Thymus (tissue), 14 donors: ENCODE measurements at places on chromosomes 2 and 18. TPM values are rescaled to one million over a fixed set of nuclear protein-coding genes. Genes with fewer than 3 reads are reported as not detected.

- no peak for DNase-seq
Observed at GRCh38 chr18:23369266-23369665, 83.8 kb upstream of the RIOK3 start.

GRCh38 chr2:36486521-36487044, 111.4 kb downstream of the FEZ2 start:
- no peak for DNase-seq

DNA sequence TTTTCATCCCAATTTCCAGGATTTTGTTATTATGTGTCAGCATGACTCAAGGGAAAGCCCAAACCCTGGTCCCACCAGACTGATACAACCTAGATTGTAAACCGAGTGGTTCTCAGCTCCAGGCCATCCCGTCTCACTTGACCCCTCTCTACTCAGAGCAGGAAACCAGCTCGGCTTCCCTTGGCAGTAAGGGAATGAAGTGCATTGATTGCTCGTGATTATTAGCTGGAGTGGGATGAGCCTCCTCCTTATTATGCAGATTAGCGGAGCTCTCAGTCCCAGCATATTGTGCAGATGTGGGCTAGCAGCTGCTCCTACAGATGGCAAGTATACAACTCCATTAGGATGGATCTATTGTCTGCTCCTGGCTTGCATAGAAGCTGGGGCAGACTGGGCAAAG, 167.6 kb downstream of the LNPK start:
- DNase-seq = no peak

DNA sequence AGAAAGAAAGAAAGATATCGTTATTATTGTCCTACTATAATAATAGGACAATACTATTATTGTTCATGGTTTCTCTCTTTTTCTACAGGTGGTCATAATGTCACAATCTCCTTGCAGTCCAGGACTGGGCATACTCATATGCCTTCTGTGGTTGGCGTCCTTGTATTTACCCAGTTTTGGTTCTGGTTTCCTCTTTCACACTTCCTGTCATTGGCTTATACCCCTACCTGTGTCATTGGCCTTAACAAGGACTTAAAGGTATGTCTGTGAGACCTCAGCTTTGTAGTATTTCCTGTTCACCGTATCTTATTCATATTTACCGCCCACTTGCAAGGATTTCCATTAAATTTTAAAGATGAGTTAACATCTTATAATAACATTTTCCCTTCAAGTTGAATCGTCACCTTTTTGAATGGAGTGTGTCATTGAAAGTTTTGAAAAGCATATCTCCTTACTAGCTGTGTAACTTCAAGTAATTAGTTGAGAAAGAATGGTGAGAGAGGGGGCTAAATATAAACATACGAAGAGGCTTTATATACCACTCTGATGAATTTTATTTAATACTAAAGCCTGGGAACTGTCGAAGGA, 36.5 kb upstream of the HTR2B start:
- DNase-seq = no peak

DNA sequence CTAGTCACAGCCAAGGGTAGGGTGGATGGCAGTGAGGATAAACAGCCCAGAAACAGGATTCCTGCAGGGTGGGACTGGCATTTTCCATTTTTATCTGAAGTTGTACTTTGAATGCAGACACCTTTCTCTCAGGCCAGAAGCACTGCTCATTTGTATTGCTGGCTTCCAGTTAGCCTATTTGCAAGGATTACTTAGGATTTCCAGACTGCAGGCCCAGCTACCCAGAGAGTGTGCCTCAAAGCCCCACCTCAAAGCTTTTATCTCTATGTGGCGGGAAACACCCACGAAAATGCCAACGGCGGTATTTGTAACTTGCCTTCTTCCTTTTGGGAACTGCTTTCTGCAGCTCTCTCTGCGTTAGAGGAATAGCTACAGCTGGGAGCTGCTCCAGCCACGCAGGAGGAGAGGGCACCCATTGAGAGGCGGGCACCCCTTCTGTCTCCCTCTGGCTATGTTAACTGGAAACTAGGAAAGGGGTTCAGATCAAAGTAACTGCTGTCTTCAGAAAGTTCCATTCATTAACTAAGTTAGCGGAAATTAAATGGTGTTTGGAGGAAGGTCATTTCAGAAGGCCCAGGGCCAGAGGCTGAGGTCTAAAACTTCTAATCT, 144.9 kb downstream of the TGIF1 start:
- DNase-seq = no peak

ZSWIM2 gene
- not detected for total RNA-seq

DPP4 gene
- 23.9 TPM for total RNA-seq

GRCh38 chr2:85541753-85542457, 2.9 kb downstream of the MAT2A start:
- no peak for DNase-seq

LYG2 gene
- not detected for total RNA-seq

GRCh38 chr2:44635725-44636124, 274.0 kb downstream of the CAMKMT start:
- DNase-seq = no peak

ATP6V1B1 gene
- 0.19 TPM for total RNA-seq

DNA sequence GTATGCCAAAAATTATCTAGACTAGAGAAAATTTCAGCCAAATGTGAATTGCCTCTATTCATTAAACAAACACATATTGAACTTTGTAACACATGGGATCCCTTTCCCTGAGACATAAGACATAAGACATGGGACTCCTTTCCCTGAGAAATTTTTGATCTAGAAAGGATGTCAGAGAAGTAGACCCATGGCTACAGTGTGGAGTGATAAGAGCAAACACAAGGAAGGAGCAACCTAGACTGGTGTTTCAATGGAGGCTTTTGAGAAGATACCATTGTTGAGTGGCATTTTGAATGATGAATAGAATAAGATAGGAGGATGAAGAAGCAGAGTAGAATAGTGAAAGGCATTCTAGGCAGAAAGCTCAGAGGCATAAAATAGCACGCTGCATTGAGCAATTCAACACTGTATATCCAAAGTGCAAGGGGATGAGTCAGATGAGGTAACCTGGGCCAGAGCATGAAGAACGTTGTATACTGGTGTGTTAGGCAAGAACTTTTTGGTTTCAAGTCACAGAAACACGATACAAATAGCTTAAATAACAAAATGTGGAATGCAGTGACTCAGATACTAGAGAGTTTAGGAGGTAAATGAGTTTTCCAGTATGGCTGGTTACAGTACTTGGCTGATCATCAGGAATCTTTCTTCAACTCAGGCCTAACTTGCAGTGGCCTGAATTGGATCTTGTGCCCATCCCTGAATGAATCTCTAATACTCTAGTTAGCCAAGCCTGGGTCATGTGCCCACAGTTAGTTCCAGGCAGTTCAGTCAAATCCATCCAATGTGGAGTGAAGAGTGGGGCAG, 129.8 kb upstream of the TANK start:
- DNase-seq = no peak

- DNase-seq = no peak
Observed at GRCh38 chr2:175414882-175415487, 233.5 kb upstream of the ATP5MC3 start.

GRCh38 chr2:113850687-113851086, 39.2 kb upstream of the ACTR3 start:
- DNase-seq = no peak

GRCh38 chr2:151931756-151932155, 103.5 kb upstream of the ARL5A start:
- DNase-seq = no peak

- no peak for DNase-seq
Observed at GRCh38 chr2:208386541-208386940, 20.1 kb upstream of the PTH2R start.

GRCh38 chr2:170411660-170412059, 233.7 kb downstream of the MYO3B start:
- DNase-seq = no peak

TCF23 gene
- 0.14 TPM for total RNA-seq

SCYGR4 gene
- not detected for total RNA-seq
